Kidney capillary endothelial cell (primary cell): ENCODE measurements at places on chromosomes 6 and 20.

GRCh38 chr6:144931172-144932035, 646.3 kb downstream of the UTRN start:
- DNase-seq: peak; percentile 37

- DNase-seq: no peak
These were observed 202.0 kb downstream of the RNGTT start for GRCh38 chr6:88761237-88762031.

DNA sequence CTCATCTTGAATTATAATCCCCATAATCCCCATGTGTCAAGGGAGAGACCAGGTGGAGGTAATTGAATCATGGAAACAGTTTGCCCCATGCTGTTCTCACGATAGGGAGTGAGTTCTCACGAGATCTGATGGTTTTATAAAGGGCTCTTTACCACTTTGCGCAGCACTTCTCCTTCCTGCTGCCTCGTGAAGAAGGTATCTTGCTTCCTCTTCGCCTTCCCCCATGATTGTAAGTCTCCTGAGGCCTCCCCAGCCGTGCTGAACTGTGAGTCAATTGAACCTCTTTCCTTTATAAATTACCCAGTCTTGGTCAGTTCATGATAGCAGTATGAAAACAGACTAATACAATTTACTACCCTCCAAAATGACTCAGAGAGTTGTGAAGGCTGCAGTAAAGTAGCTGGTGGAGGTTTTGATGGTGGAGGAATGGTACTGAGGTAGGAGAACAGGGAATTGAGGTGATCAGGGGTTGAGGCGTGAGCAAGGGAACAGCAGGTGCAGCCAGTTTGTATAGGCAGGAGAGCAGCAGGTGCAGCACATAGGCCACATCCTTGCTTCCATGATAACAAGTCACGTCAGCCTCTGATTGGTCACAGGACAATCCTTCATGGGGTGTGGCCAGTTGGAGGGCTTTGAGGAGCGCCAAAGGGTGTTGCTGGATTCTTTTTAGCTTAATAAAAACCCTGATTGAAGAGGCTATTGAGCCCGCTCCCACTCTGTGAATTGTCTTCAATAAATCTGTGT, 150.0 kb downstream of the CDC5L start:
- DNase-seq: no peak

DNA sequence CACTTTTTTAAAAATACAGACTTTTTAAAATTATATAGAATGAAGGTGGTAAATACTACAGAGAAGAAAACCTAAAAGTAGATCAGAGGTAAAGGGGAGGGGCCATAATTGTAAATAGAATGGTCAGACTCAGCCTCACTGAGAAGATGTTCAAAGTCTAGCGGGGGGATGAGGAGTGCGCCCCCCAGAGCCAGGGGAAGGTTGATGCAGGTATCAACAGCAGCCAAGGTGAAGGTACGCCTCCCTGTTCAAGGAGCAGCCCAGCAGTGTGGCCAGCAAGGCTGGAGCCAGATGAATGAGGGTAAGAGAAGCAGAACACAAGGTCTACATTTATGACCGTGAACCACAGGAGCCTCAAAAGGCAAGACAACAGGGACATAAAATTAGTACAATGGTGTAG, 204.1 kb downstream of the PTPRT start:
- DNase-seq: no peak

- no peak for DNase-seq
These were observed 15.9 kb upstream of the PCSK2 start for GRCh38 chr20:17210983-17211382.

GRCh38 chr6:159833556-159833955, 33.5 kb downstream of the PNLDC1 start:
- no peak for DNase-seq

DNA sequence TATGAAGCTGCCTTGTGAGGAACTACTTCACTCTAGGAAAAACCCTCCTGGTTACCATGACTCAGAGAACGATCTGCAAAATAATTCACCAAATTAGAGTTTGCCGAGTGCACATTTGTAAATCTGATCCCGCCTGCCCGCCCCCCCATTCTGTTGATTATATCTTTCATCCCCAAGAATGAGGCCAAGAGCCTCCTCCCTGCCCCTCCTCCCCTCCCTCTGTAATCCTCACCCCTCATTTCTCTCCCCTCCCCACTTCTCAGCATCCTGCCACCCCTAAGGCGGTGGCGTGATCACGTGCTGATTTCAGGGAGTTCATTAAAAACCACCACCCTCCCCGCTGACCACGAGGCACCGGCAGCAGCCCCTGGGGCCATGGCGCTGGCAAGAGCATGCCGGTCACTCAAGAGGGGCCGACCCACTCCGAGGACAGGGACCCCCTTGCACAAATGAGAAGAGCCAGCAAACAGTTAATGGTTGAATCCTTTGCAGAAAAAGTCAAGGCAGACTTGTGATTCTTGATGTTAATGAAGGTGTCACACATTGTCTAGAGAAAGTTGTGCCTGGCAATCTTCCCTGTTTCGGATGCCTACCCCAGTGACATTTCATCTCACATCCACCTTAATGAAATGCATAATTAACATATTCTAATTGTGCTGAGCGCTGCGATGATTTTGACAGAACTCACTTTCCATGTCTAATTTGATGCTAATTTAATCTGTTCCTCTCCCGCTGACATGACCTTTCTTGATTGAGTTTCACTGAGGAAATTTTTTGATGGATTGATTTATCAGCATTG, 247.9 kb downstream of the ZNF217 start:
- DNase-seq: no peak

GRCh38 chr6:19569563-19569962, 267.6 kb upstream of the ID4 start:
- DNase-seq: no peak

DNA sequence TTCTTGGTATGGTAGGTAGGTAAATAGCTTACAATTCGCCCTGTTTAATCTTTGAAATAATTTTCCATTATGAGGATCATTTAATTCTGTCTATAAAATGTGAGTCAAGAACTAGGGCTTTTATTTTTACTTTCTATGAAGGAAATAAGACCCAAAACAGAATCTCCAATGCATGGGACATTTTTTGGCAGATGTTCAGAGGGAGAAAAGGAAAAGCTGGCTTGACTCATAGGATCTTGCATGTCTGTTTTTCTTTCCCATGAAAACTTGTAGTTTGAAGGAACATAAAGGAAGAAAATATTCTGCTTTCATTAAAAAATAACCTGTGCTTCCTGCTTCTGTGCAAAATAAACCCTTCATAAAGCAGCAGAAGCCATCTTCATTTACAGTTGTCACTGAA, 143.1 kb upstream of the INSM1 start:
- no peak for DNase-seq

DNA sequence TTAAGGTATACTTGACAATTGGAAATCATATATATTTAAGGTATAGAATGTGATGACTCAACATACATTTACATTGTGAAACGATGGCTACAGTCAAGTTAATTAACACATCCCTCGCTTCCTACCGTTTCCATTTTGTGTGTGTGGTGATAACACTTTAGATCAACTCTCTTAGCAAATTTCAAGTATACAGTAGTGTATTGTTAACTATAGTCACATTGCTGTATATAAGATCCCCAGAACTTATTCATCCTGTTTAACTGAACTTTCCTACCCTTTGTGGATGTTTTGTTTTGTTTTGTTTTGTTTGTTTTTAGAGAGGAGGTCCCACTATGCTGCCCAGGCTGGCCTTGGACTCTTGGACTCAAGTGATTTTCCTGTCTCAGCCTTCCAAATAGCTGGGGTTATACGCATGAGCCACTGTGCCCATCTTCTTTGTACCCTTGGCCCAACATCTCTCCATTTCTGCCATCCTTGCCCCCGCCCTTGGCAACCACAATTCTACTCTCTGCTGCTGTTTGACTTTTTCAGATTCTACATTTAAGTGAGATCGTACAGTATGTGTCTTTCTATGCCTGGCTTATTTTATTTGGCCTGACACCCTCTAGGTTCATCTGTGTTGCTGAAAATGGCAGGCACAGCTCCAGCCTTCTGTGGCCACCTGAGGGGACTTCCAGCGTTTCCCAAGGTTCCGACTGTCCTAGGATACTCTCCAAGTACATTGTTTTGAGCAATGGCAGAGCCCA, 90.5 kb upstream of the SNX9 start:
- no peak for DNase-seq

- DNase-seq: no peak
These were observed 63.0 kb downstream of the CD83 start for GRCh38 chr6:14180609-14181008.

DNA sequence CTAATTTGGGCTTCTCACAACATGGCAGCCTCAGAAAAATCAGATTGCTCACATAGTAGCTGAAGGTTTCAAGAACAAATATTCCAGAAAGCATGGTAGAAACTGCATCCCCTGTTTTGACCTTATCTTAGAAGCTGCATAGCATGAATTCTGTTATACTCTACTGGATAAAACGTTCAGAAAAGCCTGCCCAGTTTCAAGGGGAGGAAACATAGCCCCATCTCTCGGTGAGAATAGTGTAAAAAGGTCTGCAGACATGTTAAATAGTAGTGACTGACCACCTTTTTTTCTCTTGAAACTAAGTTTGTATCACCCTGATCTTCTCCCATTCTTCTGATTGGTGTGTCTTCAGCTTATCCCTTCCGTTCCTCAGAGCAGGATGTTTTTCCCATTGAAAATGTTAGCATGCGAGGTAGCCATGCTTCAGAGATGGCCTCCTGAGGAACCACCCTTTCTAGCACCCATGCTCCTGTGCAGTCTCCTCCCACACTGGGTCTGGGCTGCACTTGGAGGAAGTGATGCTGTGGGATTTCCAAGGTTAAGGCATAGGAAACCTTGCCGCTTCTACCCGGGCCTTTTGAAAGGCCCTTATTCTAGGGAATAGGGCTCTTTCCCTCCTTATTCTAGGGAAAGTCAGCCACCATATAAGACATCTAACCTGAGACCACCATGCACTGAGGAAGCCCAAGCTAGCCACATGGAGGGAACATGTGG, 50.1 kb downstream of the MARCKS start:
- DNase-seq: no peak

GRCh38 chr6:110296241-110297025, 61.7 kb downstream of the METTL24 start:
- DNase-seq: no peak

DNA sequence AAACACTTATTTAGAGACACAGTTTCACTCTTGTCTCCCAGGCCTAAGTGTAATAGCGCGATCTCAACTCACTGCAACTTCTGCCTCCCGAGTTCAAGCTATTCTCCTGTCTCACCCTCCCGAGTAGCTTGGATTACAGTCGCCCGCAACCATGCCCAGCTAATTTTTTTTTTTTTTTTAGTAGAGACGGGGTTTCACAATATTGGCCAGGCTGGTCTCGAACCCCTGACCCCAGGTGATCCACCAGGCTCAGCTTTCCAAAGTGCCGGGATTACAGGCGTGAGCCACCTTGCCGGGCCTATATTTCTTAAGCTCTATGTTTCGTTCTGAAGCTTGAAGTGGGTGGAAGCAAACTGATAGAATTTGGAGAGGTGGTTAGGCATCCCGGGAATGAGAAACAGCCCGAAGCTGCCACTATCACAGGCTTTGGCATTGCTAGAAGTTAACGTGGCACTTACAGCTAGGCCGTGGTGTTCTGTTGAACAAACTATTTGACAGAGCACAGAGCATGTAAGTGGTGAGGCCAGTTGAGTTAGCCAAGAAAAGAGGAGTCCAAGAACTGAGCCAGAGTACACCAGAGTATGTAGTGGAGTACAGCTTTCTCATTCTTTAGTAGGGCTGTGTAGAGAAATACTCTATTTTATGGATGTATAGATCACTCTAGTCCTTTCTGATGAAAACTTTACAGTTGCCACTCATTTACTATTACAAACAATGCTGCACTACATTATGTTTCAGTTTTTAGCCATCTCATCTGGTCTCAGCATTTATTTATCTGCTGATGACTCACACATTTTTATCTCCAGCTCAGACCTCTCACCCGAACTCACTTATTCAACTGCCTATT, 62.0 kb upstream of the HFE start:
- DNase-seq: peak; percentile 51

- DNase-seq: no peak
These were observed 225.3 kb upstream of the HTR1E start for GRCh38 chr6:86712039-86712438.

GRCh38 chr20:20073801-20074371, 21.6 kb downstream of the CFAP61 start:
- DNase-seq: no peak

DNA sequence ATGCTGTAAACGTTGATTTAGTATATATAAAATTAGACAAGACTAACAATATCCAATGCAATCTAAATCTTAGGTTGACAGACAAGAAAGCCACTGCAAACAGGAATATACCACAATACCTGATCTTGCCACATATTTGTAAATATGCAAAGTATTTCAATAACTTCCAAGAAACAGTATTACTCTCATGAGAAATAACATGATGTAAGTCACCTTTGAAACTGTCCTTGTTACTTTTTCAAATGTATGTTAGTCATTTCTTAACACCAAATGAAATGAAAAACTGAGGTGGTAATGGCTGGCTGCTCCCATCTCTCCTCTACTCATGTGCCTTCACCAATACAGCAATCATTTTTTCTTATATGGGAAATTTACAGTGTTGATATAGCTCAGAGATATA, 118.7 kb downstream of the ATG5 start:
- DNase-seq: no peak

DNA sequence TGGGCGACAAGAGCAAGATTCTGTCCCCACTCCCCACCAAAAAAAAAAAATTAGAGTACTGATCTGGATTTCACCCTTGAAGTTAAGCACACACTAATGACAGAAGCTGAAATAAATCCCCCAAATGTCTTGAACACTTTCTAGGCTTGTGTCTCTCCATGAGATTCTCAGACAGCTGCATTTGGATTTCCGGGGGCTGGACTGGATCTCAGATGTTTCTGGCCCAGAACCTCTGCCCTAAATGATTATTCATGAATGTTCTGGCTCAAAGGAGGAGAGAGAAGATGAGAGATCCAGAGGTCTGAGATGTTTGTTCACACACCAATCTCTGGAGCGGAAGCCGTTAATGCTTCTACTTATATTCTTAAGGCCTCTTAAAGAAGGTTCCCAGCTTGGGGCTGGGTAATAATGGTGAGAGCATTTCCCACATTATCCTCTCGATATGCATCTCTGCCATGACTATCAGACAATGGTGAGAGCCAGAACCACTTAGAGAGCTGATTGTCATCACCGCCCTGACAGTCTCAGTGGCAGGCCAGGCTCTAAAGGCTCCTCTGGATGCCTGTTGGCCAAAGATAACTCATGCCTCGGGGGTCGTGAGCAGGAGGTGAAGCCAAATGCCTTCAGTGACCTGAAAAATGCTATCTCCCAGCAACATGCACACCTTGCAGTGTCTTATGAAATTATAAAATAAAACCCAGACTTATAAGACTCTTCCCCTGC, 127.9 kb upstream of the AGPAT4 start:
- DNase-seq: no peak

DNA sequence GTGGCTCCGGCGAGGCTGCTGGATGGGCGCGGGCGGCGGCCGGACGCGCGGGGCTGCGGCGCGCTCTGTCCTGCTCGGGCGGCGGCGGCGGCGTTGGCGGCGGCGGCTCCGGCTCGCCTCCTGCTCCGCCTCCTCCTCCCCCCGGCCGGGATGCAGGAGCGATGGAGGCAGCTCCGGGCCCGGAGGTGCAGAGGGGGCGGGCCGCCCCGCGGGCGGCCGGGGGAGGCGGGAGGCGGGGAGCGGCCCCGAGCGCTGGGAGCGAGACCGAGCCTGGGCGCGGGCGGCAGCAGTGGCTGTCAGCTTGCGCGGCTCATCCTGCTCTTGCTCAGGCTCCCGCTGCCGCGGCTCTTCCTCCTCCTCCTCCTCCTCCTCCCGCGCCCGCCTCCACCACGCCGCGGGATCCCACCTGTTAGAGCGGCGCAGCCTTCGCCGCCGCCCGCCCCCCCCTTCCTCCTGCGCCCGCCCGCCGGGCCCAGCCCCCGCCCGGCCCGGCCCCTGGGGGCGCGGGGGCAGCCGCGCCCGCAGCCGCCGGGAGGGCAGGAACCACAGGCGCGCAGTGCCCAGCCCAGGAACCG, at the start of gene NOL4L:
Gene NOL4L (minus strand): TSS at position 323 of the 575 bp plus-strand sequence. CDS start 443 bp downstream, outside the sequence.
- DNase-seq: peak; percentile 17
